Activated CD4-positive, alpha-beta memory T cell treated with anti-CD3 and anti-CD28 coated beads for 36 hours (primary cell): ENCODE measurements at places on chromosomes 16 and 17.

DNA sequence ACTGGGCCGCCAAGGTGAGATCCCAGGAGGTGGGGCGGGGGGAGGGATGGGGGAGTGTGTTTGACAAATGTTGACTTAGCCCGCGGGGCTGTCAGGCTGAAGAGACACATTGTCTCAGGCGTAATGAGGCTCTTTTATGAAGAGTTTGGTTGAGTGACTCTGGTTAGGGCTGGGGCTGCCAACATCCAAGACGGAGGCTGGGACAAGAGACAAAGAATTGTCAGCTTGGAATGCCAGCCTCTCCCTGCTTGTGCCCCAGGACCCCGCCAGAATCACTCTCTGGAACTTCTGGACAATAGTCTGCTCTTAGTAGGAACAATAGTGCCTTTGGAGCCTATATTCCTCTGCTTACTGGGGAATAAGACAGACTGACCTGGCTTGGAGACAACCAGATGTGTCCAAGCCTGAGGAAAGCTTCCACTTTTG, 24.0 kb downstream of the PCTP start:
- DNase-seq = no peak

- peak; percentile 89 for DNase-seq
These were observed 124.1 kb upstream of the TNRC6C start for GRCh38 chr17:77834170-77835115.

GRCh38 chr17:59837308-59838051, 55.3 kb downstream of the TUBD1 start:
- peak; percentile 75 for DNase-seq

DNA sequence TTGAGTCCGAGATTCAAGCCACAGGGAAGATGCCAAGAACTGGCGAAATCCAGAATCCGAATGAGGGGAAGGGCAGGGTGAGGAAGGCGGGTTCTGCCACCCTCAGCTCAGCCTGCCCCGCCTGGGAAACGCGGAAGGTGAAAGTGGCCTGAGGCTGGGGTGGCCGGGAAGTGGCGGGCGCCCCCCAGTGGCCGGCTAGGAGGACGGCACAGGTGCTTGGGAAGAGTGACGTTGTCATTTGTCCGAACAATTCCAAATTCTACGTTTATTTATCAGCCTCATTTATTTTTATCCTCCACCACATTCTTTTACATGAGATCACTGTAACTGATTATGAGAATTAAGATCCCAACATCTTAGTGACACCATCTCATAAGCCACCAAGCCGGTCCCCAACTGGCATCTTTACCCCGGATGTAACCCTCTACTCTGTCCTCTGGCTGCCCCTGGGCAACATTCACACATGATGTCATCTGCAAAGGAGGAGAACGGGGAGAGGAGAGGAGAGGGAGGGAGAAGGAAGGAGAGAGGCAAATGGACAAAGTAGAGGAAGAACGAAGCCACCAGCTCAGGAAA, 21.3 kb downstream of the SRCIN1 start:
- peak; percentile 73 for DNase-seq

DNA sequence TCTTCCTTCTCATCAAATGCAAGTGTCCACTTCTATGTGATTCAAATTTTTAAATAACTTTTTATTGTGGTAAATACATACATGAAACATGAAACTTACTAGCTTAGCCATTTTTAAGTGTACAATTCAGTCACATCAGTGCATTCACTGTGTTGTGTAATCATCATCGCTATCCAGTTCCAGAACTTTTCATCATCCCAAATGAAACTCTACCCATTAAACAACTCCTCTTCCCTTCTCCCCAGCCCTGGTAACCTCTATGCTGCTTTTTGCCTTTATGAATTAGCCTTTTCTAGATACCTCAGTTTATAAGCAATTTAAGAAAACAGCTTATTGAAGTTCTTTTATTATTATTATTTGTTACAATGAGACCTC, 41.1 kb upstream of the IL34 start:
- DNase-seq = no peak

DNA sequence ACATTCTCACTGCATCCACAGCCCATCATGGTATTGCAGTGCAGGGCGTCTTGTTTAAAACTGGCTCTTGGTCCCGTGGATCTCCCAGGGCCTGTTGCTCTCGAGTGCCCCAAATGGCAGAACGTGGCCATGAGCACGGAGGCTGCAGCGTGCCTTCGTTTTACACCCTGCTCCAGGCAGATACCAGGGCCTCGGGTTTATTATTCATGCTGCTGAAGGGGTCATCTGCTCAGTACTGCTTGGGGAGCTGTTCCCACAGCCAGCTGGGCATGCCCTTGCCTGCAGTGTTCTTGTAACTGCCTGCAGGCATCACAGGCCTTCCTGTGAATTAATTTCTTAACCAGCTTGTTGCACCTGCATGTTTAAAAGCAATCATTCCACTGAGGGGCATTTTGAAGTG, 129.7 kb upstream of the CHMP6 start:
- DNase-seq = peak; percentile 76
